ENCODE measurements at places on chromosomes 11 and 22.

DNA sequence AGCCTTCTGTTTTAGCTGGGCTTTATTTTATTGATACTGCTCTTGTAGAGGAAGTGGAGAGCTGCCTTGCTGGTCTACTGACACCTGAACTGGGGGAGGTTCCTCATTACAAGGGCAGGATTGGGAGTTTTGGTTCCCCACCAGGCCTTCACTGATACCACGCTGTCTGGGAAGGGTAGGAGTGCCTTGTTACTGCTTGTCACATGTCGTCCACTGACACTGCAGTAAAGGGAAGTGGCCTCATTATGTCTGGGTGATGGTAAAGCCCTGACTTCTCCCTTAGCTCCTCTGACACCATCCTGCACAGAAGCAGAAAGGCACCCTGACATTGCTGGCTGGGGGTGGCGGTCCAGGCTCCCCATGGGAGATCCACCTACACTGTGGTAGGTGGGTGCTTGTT is 38.7 kb upstream of the ELF5 start:
- no peak for DNase-seq

GRCh38 chr11:105821781-105822180 is 200.3 kb downstream of the MSANTD4 start:
- no peak for DNase-seq

DNA sequence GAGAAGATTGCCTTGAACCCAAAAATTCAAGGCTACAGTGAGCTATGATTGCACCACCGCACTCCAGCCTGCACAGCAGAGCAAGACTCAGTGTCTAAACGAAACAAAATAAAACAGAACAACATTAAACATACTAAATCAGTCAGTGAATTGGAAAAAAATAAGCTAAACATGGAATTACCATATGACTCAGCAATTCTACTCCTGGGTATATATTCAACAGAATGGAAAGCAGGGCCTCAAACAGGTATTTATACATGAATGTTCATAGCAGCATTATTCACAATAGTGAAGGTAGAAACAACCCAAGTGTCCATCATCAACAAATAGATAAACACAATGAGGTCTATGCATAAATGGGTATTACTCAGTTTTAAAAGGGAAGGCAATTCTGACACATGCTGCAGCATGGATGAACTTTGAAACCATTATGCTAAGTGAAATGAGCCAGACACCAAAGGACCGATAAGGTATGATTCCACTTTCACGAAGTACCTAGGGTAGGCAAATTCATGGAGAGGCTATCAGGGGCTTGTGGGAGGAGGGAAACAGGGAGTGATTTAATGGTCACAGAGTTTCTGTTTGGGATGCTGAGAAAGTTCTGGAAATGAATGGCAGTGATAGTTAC is 15.5 kb downstream of the NTM start:
- no peak for DNase-seq

DNA sequence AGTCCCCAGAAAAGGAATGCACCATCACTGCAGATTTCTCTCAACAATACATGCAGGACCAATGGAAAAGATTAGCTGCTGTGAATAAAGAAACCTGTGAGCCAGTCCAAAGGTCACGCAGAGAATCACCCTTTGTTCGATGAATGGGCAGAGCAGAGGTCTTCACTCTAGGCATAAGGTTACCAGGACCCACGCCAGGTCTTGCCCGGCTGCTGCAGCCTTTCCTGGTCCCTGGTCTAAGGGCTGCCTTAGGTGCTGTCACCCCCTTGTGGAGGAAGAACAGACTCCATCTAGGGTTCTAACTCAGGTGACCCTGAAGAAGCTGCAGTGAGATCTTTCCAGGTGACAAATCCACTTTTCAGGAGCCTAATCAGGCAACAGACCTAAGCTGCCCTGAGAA is 29.0 kb upstream of the NAP1L4 start:
- peak; percentile 55 for DNase-seq

GRCh38 chr22:20216863-20217499 is 51.1 kb downstream of the RTN4R start:
- peak; percentile 41 for DNase-seq

DNA sequence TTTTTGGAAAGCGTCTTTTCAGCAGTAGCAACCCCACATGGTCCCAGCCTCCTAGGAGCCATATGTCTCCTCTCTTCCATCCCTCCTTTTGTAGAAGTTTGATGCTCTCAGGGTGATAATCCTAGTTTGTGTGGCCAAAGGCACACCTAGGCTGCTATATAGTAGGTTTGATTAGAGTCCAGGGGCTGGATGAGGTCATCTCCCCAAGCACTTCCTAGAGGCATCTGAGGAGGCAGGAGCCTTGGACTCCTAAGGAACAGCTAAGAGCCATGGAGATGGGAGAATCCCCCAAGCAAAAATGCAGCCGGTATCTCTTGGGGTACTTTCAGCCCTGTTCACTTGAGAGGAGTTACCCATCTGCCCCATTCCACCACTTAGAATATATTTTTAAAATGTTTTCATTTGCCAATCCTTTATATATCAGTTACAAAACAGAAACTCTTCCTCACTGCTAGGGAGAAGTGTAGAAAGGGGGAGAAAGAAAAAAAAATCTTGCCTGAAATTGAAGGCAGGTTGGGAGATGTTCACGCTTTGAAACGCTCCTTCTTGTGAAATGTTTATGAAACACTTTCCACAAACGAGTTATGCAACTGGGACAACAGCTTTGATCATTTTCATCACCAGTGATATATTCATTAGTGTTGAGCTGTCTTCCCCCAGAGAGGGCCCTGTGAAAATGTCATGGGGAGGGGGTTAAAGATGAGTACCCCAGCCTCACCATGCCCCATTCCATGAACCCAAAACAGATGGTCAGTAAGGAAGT is 31.9 kb upstream of the TLCD5 start:
- DNase-seq = no peak

DNA sequence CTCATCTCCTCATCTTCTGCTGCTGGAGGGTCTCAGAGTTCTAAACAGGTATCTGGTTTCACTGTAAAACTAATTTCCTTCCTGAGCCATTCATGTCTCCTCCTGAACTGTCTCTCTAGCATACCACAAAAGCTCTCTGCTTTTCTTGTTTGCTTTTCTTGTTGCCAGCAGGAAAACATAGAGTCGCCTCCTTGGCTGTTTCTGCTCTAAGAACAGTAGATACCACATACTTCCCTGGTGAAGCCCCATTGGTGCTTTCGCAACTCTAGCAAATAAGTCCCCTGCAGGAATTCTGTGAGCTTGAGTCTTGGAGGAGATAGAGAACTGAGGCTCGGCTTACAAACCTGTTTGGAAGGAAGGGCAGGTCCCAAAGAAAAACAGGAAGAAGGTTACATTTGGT is 7.0 kb downstream of the DIXDC1 start:
- no peak for DNase-seq

GRCh38 chr22:36325154-36326031 is 62.4 kb downstream of the MYH9 start:
- no peak for DNase-seq

DNA sequence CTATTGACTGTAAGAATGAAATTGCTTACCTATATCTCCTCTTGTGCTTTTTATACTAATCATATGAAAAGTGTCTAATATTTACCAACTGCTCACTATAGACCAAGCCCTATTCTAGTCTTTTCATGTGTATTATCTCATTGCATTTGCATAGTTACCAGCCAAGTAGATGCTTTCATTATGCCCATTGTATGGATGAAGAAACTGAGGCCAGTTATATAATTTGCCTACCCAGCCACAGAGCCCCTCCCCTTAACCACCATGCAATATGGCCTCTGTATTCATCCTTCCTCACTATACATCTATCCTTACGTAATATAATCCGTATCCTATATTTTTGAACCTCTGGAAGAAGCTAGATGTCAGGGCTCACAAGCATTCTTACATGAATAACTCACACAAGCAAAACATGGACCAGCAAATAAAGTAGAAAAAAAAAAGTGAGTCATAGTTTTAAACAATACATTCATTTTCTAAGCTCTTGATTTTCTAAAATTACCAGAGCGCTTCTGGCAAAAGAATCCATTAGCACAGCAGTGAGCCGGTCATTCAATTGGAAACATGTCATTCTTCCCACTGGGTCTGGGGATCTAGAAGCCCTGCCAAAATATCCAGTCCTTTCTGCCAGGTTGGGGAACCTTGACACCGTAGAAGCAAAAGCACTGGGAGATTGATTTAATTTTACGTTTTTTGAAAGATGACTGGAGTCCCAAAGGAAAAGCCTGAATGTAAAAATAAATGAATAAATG is 80.0 kb downstream of the C11orf91 start:
- DNase-seq = no peak

- DNase-seq = no peak
Measured at GRCh38 chr11:68350759-68351449, 38.5 kb downstream of the LRP5 start.

DNA sequence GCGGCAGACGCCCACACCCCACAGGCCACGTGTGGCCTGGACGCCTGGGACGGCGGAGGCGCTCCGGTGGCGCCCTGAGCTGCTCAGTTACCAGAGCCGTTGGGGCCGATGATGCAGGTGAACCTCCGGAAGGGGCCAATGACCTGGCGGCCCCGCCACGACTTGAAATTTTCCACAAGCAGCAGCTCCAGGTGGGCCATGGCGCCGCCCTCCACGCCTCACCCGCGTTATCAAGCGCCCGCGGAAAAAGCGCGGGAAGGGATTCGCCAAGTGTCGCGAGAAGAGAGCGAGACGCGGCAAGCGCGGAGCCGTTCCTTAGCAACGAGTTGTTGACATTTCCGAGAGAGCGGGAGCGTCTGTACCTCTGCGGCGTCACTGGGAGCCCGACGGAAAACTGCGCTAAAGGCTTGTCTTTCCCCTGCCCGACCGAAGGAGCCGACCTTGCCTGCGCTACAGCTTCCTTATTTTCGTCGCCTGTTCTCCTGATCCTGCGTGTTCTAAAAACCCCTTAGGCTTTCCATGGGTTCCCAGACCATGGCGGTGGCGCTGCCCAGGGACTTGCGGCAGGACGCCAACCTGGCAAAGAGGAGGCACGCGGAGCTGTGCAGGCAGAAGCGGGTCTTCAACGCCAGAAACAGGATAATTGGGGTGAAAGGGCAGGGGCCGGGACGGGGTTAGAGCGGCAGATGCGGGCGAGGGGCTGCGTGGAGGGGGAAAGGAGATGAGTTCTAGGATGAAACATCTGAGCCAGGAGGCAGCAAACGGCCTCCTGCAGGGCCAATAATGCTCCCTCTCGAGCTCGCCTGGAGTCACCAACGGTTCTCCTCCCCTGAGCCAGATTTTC is at the start of the genes RIBC2 and SMC1B:
Gene RIBC2 (plus strand): TSS at position 326 of the 844 bp plus-strand sequence. CDS start 194 bp downstream, at position 520.
Gene SMC1B (minus strand): TSS at position 232 of the 844 bp plus-strand sequence. CDS start 32 bp downstream, at position 200.
- peak; percentile 98 for DNase-seq

GRCh38 chr22:32880893-32881596 is 79.5 kb downstream of the TIMP3 start:
- DNase-seq = no peak

DNA sequence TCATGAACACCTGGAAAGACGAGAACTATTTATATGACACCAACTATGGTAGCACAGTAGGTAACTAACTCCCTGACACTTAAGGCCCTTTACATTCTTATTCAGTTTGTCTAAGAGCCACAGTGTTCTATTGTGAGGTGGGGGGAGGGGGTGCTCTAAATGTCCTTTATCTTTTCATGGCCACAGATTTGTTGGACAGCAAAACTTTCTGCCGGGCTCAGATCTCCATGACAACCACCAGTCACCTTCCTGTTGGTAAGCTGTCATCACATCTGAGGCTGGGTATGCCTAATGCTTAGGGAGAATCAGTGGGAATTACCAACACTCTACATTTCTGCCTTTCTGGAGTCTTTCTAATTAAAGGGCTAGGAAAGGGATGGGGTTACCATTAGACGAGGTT is 30.7 kb downstream of the EHF start:
- DNase-seq = peak; percentile 11

DNA sequence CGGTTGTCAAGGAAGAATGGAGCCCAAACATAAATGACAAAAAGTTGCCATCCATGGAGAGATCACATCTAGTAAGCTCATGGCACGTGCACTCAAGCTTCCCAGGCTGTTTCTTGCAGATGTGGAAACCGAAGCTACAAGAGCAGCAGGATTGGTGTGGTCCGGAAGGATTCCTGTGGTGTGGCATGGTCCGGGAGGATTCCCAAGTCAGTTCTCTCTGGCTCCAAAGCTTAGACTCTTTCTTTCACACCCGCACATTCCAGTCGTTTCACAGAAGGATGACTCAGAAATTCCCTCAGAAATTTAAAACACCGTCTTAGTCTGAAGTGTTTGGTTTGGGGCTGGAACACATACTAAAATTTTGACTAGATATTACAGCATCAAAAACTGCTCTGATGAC is 78.0 kb upstream of the DRD2 start:
- DNase-seq = no peak

DNA sequence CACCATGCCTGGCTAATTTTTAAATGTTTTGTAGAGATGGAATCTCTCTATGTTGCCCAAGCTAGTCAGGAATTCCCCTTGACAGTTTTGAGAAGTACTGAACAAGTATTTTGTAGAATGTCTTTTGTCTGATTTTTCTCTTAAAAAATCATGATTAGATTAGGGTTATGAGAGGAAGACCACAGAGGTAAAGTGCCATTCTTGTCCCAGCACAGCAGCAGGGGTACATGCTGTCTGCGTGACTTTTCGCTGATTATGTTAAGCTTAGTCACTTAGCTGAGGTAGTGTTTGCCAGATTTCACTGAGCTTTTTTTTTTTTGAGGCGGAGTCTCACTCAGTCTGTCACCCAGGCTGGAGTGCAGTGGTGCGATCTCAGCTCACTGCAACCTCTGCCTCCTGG is 13.6 kb upstream of the NUP160 start:
- no peak for DNase-seq

- peak; percentile 97 for DNase-seq
Measured at GRCh38 chr11:61509043-61510029, 787 bp downstream of the LRRC10B start.

- DNase-seq = no peak
Measured at GRCh38 chr22:32246166-32246565, 9.0 kb downstream of the SLC5A4 start.

GRCh38 chr11:49208006-49208721 is at the start of gene FOLH1:
TSS of gene FOLH1 (minus strand) at chr11:49208602. CDS start at chr11:49208409, 193 bp downstream.
- DNase-seq = peak; percentile 79

- DNase-seq = no peak
Measured at GRCh38 chr11:20374741-20375300, 11.3 kb downstream of the HTATIP2 start.

GRCh38 chr22:50222508-50222907 is 21.7 kb downstream of the SELENOO start:
- DNase-seq = no peak

DNA sequence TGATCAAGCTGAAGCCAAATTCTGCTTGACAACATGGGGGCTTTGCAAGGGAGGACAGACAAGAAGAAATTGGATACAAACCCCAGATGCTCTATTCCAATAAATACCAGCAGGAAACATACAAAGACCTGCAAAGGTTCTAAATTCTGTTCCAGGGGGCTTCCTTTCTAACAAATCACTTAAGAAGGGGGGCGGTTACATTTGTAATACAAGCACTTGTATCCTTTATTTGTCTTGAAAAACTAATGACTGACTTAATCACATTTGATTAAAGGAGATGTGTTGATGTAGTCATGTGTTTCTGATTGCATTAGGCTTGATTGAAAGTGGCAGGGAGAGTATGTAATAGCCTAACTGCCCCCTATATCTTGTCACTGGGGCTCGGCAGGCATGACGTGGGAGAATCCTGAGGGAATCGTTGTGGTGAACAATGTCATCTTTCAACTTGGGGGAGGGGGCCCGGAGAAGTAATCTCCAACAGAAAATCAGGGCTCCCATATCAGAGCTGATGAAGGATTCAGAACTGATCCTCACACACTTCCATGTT is 361.7 kb downstream of the INSC start:
- no peak for DNase-seq

Measured in DMS53 (cell line).